ENCODE measurements at places on chromosomes 2 and 18. TPM values are rescaled to one million over a fixed set of nuclear protein-coding genes. Genes with fewer than 3 reads are reported as not detected.

GRCh38 chr2:218130377-218130776, 4.5 kb downstream of the CXCR2 start:
- no peak for DNase-seq

- no peak for DNase-seq
These were observed 114.0 kb upstream of the STON1 start for GRCh38 chr2:48415836-48416515.

Gene OXER1
- 6.6 TPM for polyA plus RNA-seq

GRCh38 chr2:48250943-48251342, 279.0 kb upstream of the STON1 start:
- DNase-seq = no peak

DNA sequence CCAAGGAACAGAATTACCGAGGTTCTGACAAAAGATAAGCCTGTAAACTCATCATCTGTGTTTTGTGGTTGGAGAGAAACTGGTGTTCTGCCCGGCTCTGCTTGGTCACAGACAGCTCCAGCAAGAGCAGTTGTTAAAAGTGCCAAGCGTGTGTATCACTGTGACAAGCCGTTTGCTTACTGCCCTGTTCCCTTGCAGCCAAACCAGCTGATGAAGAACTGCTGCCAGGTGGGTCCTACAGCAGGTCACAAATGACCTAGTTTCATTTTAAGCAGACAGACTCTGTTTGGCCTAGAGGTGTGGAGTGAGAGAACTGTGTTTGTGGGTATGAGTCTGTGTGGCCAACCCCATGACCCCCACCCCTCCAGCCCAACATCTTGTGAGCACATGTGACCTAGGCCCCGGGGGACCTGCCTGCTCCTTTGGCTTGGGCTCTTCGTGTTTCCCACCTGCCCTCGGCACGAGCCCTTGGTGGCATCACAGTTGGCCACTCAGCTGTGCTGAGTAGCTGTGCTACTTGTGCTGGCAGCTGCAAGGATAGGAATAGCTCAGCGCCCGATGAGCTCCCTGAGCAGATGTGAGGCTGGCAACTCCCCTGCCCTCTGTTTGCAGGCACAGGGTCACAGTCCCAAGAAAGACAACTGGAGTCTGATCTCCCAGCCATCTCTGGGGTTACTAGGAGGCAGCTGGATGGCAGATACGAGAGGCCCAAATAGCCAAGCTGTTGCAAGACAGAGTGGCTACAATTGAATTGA, 9.7 kb downstream of the OXER1 start:
- DNase-seq = no peak

DNA sequence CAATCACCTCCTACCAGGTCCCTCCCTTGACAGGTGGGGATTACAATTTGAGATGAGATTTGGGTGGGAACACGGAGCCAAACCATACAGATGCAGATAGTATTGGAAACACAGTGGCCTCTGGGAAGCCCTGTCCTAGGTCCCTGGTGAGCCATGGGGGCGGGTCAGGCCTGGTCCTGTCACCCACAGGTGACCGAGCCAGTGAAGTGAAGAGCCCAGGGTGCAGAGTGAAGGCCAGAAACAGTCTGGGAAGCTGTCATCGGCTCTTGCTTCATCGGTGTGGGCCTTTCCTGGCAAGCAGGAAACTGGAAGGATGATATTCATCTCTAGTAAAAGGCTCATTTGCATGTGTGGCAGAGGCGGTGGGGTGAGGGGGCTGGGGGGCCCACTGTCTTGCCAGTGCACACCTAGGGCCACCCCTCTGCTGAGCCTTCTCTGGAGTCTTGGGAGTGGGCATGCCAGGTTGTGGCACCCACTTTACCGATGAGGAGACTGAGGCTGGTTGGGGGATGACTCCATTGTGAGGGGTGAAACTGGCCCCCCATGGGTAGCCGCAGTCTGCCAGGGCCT, 290.6 kb downstream of the NDUFA10 start:
- no peak for DNase-seq

Gene NDUFV2
- polyA plus RNA-seq = 134 TPM

DNA sequence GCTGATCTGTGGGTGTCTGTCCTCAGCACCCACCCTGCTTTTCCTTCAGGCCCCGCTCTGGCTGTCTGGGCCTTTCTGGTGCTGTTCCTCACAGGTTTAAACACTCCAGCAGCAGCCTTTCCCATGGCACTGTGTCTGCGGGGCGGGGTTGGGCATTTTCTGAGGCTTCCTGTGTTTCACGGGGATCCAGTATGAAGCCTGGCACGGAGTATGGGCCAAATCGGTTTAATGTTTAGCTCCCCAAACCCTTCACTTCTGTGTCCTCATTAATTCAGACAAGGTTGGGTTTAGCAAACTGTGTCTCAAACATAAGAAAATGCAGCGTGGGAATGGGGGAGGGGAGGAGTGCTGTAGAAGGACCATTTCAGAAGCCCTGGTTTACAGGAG, 44.9 kb downstream of the HPCAL1 start:
- no peak for DNase-seq

DNA sequence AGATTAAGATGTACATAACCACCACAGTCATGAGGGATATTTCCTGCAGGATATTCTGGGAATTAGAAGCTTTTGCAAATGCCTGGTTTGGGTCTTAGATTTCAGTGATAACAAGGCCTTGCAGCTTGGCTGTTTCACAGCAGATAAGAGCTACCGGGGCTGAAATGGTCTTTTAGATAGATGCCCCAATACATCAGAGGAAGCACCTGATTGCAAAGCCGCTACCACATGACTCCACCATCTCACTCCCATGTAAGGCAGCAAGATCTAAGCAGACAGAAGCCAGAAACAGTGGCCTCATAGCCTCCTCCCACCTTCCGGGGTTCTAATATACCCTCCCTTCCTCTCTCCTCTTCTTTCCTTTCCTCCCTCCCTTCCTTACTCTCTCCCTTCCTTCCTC, 31.1 kb upstream of the EPG5 start:
- no peak for DNase-seq

DNA sequence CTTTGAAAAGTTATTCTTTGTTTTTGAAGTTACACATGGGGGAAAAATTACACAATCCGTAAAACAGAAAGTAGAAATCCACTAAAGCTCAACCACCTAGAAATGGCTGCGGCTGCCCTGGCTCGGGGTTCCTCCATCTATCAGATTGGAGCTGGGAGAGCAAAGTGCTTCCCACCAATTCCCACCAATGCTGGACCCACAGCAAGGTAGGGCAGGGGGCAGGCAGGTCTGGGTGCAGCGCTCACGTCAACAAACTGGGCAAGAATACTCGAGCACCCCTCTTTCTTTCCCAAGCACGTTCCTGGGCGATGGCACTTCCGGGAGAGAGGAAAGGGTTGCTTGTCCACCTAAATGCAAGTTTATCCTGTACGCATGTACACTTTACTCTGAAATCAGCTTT, 217.6 kb downstream of the NDUFA10 start:
- no peak for DNase-seq

DNA sequence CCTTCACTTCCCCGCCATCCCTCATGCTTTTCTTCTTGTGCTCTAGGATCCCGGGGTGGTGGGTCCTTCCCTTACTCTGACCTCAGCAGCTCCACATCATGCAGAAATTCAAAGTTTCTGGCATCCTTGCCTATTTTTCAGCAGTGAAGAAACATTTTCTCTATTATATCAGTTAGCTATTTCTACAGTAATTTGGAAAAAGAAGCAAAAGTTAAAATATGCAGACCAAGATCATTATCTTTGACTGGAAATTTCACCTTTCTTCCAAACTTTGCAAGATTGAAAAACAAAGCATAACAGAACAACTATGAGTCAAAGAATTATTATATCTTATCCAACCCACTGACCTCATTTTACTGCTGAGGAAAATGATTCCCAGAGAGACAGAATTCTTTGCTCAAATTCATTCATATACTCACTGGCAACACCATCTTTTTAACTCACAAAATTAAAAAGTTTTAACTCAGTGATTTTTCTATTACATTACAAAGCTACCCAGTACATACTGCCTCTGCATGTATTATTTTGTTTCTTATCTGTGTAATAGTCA, 40.5 kb downstream of the ANTXR1 start:
- no peak for DNase-seq

Gene TTR
- 0.71 TPM for polyA plus RNA-seq

Gene PRSS56
- polyA plus RNA-seq = not detected

DNA sequence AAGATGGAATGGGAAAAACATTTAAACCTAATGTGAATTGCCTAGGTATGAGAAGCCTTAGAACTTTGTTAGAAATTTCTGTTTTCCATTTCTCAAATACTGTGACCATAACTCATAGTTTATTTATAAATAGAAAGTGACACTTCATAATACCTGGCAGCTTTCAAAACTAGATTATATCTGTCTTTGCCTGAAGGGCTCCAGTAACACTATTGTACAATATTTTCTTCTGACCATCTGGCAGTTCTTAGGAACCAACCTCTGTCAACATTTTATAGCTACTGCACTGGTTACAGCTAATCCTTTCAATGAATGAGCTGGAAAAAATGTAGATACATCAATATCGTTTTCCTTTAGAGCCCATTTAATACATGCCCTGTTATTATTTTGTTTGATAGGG, 237.4 kb downstream of the CAMKMT start:
- DNase-seq = no peak

DNA sequence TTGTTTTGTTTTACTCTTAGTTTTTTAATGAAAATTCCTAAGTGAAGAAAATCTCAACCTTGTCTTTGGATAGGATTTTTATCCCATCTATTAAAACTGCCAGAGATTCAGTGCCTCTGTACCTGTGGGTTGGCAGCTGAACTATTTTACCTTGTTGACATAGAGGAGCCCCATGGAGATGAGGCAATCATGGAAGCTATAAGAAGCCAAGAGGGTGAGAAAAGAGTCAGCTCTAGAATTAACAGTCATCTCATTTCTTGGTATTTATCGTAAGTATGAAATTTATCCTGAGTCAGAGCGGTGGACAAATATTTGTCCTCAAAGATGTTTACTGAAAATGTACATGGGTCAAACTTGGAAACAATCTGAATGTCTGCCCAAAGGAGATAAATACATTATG, 35.8 kb upstream of the PGAP1 start:
- DNase-seq = no peak

DNA sequence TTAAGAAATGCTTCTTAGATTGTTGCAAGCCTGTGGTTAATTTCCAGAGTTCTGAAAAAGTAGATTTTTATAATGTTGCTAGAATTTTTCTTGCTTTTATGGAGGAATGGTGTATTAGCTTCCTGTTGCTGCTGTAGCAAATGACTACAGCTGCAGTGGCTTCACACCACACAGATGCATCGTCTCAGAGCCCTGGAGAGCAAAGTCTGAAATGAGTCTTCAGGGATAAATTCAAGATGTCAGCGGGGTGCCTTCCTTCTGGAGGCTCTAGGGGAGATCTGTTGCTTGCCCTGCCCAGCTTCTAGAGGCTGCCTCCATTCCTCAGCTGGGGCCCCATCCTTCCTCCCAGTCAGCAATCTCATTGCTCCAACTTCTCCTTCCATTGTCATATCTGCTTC, 187.8 kb downstream of the ZNF516 start:
- DNase-seq = no peak

GRCh38 chr2:64644458-64645382, 9.0 kb downstream of the SERTAD2 start:
- DNase-seq = peak; percentile 90

DNA sequence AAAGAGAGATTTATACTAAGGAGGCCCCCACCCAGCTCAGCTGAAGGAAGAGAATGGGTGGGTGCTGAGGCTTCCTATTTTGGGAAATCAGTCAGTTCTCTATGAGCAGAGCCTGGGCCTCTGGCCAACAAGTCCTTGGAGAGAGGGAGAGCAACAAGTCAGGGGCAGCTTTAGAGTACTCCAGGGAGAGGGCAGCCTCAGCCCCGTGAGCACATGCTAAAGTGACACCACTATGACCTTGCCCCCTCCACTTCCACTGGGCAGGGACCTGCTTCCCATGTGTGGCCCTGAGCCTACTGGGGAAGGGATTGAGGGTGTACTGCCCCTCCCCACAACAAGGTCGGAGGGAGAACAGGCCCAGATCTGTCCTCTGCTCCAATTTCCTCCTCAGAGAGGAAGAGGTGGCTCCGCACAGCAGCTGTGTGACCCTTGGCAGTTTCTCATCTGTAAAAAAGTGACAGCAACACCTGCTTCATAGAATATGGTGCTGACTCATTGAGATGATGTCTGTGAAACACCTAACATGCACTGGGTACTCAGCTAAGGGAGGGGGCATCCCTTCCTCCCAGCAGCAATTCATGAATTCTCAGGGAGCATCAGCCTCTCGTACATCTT, 72.9 kb downstream of the CLHC1 start:
- DNase-seq = no peak

Gene POTEC
- 0.07 TPM for polyA plus RNA-seq

Measured in right renal cortex interstitium (tissue), 3 donors.